ENCODE measurements at places on chromosomes 2 and 18.

DNA sequence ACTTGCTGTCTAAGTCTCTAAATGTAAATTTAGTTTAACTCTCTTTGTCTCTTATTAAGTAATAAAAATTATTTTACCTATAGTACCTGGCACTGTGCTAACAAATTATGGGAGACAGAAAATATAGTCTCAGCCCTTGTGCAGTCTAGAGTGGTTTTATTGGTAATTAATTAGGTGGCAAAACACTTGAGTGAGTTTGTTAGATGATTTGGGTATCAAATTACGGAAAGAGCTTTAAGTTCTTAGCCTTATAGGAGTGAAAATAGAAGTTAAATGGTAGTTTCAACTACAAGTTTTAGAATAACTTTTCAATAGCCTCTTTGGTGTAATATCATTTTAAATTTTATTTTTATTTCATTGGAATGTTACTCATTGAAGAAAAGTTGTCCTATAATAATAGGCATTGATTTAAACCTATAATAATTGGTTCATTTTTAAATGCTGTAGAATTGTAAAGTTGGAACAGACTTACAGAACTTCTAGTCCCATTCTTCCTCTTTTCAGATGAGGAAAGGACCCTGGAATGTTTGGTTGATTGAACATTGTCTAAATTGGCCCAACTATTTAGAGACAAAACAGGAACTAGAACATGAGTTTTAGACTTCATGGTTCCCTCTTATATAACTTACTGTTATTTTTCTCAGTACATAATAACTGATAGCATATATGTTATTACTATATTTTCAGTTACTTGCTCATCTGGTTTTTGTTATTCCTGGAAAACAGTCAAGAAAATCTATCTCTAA, 10.2 kb upstream of the HTR2B start:
- DNase-seq, result no peak

- DNase-seq, result no peak
Measured at GRCh38 chr18:449374-449773, 51.1 kb downstream of the COLEC12 start.

DNA sequence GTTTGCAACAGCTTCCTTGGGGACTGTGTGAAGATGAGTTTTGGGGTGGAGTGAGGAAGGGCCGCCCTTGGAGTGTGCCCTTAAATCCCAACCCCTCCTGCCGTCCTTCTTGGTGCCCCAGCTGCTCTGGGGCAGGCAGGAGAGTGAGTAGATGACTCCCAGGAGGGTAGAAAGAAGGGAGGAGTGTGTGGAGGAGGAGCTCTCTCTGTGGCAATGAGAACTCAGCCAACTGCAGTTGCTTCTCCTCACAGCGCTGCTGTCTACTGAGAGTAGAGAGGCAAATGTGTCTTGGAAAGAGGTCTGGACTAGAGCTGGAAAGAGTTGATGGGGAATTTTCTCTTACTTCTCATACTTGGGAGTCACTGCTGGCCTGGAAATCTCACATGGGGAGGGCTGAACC, 21.8 kb upstream of the SIX2 start:
- DNase-seq, result no peak

DNA sequence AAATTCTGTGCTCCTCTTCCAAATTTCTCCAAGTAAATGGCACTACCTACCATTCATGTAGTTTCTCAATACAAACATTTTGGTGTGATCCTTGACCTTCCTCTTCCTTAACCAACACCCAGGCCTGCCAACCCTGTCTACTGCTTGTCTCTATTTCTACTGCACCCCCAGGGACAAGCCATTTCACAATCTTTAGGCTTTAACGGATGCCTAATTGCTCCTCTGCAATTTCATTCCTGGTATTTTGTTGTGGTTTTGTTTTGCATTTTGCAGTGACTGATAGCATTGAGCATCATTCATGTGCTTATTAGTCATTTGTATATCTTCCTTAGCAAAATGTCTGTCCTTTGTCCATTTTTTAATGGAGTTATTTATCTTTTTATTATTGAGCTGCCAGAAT, 10.0 kb downstream of the FAP start:
- DNase-seq, result no peak

DNA sequence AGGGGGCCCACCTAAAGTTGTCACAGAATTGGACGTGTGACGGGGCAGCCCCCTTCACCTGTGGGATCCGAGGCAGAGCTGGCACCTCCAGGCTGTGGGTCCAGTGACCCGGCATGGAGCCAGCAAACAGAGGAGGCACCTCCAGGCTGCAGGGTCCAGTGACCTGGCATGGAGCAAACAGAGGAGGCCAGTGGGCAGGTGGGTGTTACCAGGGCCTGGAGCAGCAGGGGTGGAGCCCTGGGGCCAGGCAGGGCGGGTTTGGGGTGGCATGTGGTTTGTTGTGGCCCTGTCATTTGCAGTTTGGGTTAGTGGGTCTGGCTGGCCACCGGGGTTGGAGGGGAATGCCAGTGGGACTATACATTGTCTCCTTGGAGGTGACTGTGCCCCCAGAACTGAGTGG, 68.2 kb downstream of the HPCAL1 start:
- no peak for DNase-seq

DNA sequence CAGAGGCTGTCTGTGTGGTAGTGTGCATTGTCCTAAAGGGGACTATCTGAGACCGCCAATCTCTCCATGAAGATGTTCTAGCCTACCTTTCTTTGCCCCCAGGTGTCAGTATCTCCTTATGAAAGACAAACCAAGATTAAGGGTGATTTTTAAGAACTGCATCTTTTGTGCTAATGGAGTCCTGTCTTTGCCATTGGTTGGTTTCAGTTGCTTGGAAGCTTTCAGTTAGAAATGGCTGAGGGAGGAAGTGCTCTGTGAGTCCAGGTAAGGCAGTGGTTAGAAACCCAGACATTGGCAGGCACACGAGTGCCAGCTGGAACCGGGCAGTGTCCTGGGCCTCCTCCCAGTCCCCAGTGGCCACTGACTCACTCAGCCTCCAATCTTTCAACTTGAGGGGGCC, 111.3 kb downstream of the DOCK10 start:
- no peak for DNase-seq

GRCh38 chr2:137493261-137493660, 471.0 kb upstream of the HNMT start:
- no peak for DNase-seq

GRCh38 chr2:15583826-15584225, 7.8 kb upstream of the DDX1 start:
- no peak for DNase-seq

Data from neural crest cell (in vitro differentiated cells).